Osteocyte (in vitro differentiated cells): ENCODE measurements at places on chromosomes 13 and 19.

- DNase-seq = no peak
These were observed 35.0 kb downstream of the FLT1 start for GRCh38 chr13:28459911-28460310.

GRCh38 chr13:79628463-79628862 is 147.5 kb downstream of the NDFIP2 start:
- DNase-seq = no peak

- no peak for DNase-seq
These were observed 15.8 kb downstream of the GPR180 start for GRCh38 chr13:94617389-94618000.

DNA sequence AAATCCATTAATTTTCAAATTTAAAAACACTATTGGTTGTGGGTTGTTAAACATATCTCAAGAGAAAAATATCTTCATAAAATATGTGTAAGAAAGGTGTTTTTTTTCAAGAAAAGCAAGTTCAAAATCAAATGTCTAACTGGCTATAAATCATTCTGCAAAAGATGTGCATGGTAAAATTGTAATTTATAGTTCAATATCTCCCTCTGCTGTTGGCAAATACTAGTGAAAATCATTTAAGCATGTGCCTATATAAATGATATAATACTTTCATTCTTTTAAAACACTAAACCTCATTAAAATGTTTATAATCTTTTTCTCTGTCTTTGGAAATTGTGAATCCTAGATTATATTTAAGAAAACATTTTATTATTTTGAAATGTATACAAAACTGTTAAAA is 17.2 kb upstream of the SLITRK6 start:
- DNase-seq = no peak

DNA sequence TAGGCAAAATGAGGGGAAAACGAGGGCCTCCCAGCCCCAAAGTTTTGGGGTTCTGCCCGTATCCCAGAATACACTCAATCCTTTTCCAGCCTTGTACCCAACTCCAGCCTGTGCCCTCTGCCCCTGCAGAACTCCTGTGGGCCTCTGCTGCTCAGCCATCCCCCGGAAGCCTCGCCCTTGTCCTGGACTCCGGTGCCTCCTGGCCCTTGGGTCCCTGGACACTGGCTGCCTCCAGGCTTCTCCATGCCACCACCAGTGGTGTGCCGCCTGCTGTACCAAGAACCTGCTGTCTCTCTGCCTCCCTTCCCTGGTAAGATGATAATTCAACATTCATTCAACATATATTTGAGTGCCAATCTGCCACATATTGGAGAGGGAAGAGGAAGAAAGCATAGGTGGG is 3.8 kb downstream of the DMRTC2 start:
- no peak for DNase-seq
